ENCODE measurements at places on chromosomes 13 and 19.
A peak's percentile ranks its signal among the peaks of the same experiment; 100 is the strongest.

GRCh38 chr13:83714236-83714635, 168.0 kb downstream of the SLITRK1 start:
- no peak for DNase-seq

DNA sequence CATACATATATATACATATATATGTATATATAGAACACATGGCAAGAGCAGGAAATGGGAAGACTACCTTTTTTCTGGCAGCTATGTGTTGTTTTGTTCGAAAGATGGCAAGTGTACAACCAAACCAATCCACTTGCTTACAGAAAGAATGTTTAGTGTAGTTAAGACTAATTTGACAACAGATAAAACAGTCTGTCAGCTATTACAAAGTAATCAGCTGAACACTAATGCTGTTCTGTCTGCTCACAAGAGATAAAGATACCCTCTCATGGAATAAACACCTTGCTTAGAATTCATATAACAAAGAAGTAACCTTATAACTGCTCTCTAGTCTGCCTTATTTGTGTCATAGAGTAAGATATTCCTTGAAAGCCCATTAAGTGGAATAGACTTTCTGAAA, 858 bp upstream of the KCNRG start:
- no peak for DNase-seq

- DNase-seq: no peak
Observed at GRCh38 chr13:97435323-97435722, 1.4 kb downstream of the RAP2A start.

- DNase-seq: no peak
Observed at GRCh38 chr19:31146015-31146414, 203.2 kb downstream of the TSHZ3 start.

DNA sequence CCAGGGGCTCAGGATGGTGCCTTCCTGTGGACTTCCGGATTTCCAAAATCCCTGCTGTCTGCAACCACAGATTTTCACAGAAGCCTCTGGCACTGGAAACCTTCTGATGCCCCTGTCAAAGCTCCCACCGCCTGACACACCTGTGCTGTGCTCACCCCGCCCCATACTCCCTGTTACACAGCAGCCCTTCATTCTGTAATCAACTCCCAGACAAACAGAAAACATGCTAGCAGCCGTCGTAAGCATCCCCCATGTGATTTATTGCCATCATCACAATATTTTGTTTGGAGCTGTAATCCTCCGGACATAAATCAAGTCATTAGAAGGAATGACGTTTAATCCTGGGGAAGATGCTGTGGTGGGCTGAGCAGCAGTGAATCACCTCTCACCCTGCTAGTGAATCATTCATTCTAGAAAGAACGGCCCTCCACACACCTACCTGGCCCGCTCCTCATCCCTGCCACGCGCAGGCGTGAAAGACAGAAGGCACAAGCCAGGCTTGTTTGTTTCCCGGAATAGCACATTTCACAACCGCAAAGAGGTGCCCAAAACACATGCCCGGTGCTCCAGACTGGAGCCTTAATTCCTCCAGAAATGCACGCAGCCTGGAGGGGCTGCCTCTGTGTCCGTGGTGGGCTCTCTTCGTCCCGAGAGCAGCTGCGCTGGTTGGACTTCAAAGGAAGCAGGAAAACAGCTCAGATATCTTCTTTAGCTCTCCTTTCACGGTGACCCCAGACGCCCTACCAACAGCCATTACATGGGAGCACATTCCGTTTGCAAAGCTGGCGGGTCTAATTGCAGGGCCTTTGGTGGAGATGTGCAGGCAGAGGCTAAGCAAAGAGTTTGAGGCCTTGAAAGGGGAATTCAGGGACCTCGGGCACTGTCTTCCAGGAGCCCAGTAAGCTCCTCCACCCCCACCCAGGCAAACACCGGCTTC, 41.3 kb upstream of the KCTD15 start:
- no peak for DNase-seq

DNA sequence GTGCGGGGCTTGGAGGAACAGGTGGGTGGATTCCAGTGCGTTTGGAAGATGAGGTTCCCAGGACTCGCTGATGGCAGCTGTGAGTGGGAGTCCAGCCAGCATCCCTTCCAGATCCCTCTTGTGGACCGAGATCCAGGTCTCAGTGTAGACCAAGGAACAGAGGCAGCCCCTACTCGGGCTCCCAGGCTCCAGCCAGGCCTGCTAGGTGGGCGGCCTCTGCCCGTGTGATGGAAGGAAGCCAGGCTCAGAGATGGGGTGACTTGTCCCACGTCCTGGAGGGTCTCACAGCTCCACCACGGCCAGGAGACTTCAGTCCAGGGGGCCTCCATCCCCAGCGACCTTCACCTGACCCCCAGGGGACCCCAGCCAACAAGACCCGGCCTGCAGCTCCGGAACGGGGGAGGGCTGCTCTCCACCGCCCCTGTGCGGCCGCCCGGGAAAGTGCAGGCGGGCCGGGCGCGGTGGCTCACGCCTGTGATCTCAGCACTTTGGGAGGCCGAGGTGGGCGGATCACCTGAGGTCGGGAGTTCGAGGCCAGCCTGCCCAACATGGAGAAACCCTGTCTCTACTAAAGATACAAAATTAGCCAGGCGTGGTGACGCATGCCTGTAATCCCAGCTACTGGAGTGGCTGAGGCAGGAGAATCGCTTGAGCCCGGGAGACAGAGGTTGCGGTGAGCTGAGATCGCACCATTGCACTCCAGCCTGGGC, 729 bp upstream of the MADCAM1 start:
- no peak for DNase-seq

DNA sequence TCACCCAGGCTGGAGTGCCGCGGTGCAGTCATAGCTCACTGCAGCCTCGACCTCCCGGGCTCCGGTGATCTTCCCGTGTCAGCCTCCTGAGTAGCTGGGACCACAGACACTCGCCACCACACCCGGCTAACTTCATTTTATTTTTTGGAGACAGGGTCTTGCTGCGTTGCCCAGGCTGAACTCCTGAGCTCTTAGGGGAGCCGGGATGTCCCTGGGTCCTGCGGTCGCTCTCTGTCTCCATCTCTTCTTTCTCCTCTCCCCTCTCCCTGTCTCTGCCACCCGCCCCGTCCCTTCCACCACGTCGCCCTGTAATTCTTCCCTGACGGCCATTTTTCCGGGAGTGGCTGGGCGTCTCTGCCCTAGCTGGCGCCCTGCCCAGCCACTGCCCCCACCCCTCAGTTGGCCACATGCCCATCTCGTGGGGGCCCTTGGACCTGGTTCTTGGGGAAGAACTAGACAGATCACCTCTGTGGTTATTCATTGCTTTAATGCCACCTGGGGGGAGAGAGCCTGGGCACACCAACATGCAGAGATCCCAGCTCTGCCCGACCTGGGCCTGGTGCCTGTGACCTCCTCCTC, 18.9 kb downstream of the ARID3A start:
- DNase-seq: peak; percentile 75

DNA sequence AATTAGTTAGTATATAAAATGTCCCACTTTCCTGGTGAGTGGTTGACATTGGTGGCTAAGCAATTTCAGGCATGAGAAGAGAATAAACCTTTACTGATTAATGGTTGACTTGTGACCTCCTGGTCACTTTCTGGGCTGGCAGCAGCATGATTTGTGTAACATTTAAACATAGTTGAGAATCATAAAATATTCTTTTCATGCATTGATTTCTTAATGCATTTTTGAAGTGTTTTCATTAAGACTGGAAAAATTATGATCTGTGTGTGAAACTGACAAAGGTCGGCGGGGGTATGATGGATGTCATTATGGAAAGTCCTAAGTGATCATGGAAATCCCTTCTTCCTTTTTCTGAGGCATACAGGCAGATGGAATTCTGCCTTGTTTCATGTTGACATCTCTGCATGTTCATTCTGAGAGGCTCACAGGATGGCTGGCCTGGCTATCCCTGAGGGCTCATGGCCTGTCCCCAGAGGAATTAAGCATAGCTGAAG, 98.7 kb upstream of the RNF113B start:
- no peak for DNase-seq

DNA sequence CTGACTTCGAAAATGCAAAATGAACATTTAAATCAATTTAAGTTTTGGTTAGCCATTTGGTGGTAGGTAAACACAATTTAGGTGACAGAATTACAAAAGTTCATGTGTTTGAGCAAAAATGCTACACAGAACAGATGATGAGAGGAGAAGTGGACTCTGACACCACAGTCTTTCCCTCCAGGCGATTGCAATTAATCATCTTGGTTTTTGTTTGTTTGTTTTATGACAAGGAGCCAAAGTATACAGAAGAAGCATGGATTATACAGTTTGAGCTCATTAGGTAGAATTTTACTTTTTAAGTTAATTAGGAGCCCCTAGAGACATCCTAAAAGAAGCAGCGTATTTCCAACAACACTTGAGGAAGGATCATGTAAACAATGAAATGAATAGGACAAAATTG, 49.3 kb upstream of the FREM2 start:
- DNase-seq: no peak

DNA sequence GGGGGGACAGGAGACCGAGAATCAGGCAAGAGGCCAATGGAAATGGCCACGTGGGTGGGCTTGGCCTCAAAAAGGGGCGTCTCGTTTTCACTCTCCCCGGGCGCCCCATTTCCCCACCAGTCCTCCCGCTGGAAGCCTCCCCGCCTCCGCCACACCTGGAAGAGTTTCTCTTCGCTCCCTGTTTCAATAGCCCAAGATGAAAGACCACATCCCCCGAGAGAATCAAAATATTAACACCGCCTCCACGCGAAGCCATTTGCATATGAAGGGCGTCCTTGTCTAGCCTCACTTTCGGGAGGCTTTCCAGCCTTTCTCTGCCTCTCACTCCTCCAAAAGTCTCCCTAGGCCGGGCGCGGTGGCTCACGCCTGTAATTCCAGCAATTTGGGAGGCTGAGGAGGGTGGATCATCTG, 691 bp upstream of the OLFM2 start:
- DNase-seq: no peak

DNA sequence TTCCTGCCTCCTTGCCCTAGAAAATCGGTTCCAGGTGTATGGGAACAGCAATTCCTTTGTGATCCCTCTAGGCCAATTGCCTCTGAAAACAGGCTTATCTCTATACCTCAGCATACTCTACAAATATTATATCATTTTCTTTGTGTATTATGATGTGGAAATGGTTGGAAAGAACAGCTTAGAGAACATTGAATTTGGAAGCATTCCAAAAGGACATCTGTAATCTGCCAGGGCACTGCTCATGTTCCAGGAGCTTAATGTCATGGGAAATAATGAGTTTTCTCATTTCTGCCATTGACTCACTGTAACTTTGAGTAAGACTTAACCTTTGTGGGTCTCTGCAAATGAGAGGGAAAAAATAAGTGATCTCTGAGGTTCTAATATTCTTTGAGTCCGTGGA, 147.3 kb downstream of the UFM1 start:
- DNase-seq: no peak

DNA sequence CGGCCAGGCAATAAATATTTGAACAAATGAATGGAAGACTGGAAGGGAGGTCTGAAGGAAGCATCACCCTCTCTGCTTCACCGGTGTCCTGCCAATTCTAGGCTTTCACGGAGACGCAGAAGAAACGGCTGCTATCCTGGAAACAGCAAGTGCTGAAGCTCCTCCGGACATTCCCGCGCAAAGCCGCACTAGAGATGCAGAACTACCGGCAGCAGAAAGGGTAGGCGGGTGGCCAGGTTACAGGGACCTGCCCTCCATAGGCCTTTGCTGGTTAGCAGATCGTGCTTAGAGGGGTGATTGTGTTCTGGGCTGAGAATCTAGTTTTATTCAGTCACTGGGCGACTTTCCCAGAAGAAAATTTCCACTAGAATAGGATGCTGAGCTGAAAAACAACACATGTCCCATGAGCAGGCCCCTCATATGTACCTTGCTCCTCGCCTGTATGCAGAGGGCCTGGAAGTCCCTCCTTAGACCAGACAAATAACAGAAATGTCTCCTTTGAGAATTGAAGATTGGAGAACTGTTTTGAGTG, 11.0 kb downstream of the PAF1 start:
- DNase-seq: no peak

DNA sequence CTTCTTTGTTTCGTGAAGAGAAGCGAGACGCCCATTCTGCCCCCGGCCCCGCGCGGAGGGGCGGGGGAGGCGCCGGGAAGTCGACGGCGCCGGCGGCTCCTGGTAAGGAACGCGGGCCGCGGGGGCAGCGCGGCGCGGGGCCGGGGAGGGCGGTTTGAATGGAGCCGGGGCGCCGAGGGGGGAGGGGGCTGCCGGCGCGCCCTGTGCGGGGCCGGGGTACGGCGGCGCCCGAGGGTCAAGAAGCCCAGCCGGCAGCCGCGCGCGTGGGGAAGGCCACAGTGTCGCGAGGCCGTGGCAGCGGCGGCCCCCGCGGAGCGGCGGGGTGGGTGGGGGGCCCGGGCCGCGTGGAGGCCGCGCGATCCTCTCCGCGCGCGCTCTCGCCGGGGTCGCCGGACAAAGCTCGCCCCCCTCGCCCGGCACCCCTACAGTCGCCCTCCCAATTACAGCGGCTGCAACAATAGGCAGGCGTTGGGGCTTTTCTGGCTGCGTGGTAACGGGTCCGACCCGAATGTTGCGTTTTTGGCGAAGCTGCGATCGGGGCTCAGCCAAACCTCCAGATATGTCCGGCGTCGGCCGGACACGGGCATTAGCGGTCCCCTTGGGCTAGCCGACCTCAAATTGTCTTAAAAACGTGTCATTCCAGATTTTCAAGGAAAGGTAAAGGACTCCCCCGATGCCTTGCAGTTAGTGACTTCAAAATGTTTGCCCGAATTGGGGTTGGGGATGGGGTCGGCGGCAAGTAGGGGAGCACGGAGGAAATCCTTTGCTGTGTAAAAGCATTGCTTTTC, 437 bp downstream of the SMARCA4 start:
- DNase-seq: peak; percentile 53

- no peak for DNase-seq
Observed at GRCh38 chr19:2700660-2701360, 1.7 kb downstream of the GNG7 start.

GRCh38 chr13:78841358-78841963, 182.5 kb upstream of the OBI1 start:
- no peak for DNase-seq

DNA sequence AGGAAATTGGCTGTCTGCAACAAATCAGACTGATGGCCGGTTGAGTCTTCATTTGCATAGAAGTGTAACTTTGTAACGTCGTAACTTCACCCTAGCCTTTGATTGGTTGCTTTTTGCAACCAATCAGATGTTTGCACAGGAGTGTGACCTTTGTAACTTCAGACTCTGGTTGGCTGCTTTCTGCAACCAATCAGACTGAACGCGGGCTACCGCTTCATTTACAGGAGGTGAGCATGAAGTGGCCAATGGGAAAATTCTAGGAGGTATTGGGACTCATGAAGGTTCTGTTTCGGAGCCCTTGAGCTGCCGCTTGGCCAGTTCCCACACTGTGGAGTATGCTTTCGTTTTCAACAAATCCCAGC, 441 bp upstream of the ZNF559 start:
- DNase-seq: peak; percentile 47

GRCh38 chr19:17264641-17264979, at the start of gene USHBP1:
TSS of gene USHBP1 (minus strand) at chr19:17264745. CDS start at chr19:17264299, 446 bp downstream.
- DNase-seq: no peak

Measured in liver (tissue), 10 donors.